Right renal pelvis (tissue), 4 donors: ENCODE measurements at places on chromosomes 7 and 10. TPM values are rescaled to one million over a fixed set of nuclear protein-coding genes. Genes with fewer than 3 reads are reported as not detected.
A peak's percentile ranks its signal among the peaks of the same experiment; 100 is the strongest.

DNA sequence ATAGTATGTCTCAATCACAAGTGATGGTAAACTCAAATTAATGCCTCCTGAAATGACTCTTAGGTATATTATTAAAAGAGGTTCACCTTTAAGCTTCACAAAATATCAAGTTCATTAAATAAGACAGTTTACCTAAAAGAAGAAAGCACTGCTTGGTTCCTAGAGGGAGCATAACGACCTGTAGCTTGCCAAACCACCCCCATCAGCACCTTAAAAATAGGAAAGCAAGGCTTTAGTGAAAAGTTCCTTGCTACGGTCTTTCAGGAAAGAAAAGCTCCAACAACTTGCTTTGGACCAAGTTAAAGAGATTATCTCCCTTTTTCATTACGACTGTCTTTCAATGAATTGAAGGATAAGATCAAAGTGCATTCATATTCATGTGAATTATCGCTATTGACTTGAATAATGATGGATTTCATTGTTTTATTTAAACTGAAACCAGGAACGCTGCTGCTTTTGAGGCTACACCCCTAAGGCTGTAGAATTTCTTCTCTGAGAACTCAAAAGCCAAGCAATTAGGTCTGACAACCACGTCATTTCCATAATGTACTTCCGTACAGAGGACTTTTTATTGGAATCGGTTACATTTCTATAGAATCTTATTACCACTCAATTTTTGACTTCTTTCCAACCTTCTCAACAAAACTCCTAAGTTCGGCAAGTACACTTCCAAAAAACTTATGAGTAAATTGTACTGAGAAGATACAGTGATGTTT lies 7.0 kb upstream of the SPAG6 start:
- no peak for DNase-seq

DNA sequence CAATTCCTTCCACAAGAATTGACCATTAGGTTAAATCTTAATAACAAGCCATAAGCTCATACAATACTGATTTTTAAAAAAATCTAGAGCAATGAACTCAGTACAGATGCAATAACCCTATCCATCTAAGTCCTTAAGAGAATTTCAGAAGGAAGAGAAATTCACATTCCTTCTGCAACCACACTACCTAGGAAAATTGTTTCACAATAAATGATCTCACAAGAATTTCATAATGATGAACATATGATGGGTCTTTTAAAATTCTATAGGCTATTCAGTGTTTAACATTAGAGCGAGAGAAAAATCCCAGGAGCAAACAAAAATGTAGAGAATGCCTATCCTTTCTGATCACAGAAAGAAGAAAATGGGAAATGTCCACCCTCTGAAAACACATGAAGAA lies 70.0 kb upstream of the MAGI2 start:
- no peak for DNase-seq

DNA sequence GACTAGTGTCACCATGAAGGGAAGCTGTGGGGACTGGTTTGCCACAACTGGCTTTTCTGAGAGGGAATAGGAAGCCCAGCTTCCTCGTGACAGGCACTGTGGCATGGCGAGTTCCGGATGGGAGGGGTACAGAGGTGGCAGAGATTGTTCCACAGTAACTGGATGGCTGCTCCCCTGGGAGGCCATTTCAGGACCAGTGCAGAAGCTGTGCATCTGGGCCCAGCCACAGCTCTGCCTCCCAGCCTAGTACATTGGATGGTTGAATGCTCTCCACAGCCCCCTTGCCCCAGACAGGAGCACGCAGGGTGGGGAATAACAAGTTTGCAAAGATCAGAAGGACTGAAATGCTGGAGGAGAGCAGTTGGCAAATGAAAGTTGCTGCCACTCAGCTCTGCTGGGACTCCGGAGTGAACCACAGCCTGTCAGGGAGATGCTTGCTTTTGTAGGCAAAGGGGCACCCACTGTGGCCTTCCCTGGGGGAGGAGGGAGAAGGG lies 51.8 kb downstream of the GSDME start:
- DNase-seq = no peak

GRCh38 chr10:30784897-30785605 lies 155.5 kb upstream of the LYZL2 start:
- peak; percentile 57 for DNase-seq

DNA sequence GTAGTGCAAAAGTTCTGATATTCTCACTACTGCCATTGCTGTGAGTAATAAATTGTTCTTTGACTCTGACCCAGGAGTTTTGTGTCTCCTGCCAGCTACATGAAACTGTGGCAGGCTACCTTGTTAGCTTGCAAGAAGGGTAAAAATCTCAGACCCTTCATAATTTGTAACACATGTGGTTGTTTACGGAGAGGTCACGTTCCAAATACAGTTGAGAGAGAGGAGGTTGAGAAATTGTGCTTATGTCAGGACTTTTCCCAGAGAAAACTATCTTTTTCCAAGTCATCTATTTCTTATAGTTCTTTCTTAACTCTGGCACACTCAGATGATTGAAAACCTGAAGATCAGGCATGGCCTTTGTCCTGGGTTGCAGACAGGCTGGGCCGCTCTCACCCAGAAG lies 114.4 kb upstream of the SVIL start:
- no peak for DNase-seq

- DNase-seq = no peak
Observed at GRCh38 chr7:37690206-37690605, 6.6 kb downstream of the GPR141 start.

DNA sequence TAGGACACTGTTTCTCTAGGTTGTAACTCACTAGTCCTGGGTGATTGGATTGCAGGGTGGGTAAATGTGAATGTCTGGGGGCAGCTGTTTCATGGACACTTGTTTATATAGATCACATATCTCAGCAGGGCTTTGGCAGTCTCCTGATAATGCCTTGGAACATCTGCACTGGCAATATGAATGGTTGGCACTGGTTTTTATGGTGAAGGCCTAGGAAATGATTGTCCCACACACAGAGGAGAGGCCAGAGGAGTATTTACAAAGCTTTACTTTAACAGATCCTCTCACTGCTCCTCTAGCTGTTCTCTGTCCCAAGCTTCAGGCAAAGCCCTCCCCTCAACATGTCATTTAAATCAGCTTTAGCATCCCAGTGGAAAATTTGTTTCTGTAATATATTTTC lies 171.3 kb upstream of the STEAP4 start:
- no peak for DNase-seq

DNA sequence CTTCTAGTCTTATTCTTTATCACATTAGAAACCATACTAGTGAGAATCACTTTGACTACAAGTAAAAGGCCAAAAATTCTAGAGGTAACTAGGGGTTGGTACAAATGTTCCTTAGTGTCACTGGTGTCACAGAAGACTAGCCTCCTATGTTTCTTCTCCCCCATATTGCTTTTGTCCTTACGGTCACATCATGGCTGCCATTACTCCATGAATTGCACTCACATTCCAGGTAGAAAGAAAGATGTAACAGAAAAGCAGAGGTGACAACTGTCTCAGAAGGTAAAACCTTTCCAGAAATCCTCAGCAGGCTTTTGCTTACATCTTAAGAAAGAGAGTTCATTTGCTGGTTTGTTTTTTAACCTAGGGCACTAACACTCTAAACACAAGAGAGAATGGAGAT lies 42.9 kb downstream of the USP6NL start:
- DNase-seq = no peak

GRCh38 chr7:21377545-21377944 lies 50.3 kb upstream of the SP4 start:
- no peak for DNase-seq

DNA sequence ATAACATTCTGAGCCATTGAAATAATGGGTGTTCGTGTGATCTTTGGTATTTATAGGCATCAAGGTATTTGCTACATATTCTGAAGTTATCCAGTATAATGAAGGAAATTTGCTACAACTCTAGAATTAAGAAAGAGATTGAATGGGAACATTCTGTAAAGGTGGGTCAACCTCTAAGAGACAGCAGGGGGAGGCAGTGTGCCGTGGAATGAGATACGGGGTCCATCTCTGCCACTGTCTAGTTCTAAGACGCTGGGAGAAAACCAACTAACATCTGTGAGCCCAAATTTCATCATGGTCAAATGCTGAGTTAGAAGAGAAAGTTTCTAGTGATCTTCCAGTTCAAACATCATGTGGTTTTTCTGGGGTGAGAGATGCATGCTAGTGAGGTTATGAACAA lies 368.9 kb downstream of the SORCS1 start:
- peak; percentile 27 for DNase-seq

- no peak for DNase-seq
Observed at GRCh38 chr7:152347888-152348287, 87.9 kb downstream of the KMT2C start.

- no peak for DNase-seq
Observed at GRCh38 chr7:106671160-106671559, 10.2 kb upstream of the CCDC71L start.

The LFNG gene
- polyA plus RNA-seq = 30.9 TPM

The GPR141 gene
- polyA plus RNA-seq = not detected

DNA sequence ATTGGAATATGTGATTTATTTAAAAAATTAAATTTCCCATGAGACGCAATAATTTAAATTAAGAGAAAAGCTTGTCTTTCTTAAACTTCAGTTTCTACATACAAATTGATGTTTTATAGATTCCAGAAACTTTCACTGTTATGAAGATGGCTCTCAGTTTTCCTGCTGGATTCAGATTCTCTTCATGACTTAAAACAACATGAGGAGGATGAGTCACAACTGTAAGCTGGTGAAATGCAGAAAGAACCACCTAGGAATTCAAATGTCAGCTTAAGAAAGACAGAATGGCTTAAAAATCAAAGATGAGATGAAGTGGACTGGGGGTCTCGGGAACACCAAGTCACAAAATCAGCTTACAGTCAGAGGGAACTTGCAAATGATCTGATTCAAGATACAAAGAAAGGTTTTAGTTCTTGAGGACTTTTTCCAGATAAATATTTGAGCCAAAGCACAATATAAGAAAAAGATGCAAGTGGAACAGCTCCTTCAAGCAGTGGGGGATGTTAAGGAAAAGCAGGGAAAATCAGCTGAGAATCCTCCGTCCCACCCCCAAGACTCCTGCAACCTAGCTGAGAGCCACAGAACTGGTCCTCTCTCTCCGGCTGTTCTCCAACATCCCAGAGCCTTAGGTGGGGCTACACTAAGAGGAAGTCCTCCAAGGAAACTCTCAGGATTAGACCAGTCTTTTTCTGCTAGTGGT lies 279.8 kb downstream of the KCNMA1 start:
- DNase-seq = no peak
